Psoas muscle (tissue), 8 donors: ENCODE measurements at places on chromosomes 12 and 14.

DNA sequence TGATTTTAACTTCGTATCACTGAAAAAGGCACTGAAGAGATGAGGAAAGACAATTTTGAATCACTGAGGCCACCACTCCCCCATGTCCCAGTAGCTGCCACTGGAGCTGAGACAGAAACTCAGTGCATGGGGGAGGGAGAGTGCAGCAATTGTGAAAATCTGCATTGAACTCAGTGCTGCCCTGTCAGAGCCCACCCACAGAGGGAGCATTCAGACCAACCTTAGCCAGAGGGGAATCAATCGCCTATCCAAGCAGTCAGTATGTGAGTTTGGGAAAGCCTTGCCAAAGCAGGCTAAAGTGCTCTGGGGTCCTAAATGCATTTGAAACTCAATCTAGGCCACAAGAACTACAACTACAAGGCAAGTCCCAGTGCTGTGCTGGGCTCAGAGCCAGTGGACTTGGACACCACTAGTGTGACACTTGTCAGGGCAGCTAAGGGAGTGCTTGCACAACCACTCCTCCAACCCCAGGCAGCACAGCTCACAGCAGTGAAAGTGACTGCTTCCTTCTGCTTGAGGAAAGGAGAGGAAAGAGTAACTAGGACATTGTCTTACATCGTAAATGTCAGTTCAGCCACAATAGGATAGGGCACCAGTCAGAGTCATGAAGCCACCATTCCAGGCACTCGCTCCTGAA, 13.3 kb downstream of the RNASE3 start:
- no peak for DNase-seq

- no peak for DNase-seq
Measured at GRCh38 chr12:122102331-122102730, 23.8 kb downstream of the MLXIP start.

- DNase-seq, result no peak
Measured at GRCh38 chr14:27085500-27085899, 487.7 kb upstream of the NOVA1 start.

DNA sequence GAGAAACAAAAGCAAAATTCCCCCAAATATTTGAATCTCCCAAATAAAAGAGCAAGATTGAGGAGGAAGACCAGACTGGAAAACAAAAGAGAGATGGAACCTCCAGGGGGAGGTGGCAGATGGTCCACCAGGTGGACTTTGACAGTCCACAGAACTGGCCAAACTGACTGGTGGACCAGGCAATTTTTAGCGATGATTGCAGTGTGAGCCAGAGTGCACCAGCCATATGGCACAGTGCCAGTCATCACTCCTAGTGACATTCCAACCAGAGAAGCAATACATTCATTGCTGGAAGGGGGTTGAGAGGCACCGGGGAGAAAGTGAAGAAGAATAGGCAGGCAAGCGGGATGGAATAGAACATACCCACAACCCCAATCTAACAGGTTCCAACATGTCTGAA, 182.9 kb downstream of the EXOC5 start:
- no peak for DNase-seq

DNA sequence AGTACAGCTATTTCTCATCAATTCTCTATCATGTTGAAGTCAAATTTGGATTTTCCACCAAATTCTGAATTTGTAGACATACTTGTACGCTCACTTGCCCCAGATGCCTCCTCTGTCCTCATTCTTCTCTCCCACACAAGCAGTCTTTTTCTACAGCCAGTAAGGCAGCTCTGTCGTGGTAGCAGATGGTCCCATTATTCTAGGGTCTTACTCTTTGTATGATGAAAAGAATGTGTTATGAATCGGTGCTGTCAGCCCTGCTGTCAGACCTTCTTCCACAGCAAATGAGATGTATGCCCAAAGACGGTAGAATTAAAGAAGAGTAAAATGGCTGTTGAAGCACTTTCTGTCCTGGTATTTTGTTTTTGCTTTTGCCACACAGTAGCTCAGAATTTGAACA, 17.2 kb upstream of the PAPLN start:
- DNase-seq, result no peak

DNA sequence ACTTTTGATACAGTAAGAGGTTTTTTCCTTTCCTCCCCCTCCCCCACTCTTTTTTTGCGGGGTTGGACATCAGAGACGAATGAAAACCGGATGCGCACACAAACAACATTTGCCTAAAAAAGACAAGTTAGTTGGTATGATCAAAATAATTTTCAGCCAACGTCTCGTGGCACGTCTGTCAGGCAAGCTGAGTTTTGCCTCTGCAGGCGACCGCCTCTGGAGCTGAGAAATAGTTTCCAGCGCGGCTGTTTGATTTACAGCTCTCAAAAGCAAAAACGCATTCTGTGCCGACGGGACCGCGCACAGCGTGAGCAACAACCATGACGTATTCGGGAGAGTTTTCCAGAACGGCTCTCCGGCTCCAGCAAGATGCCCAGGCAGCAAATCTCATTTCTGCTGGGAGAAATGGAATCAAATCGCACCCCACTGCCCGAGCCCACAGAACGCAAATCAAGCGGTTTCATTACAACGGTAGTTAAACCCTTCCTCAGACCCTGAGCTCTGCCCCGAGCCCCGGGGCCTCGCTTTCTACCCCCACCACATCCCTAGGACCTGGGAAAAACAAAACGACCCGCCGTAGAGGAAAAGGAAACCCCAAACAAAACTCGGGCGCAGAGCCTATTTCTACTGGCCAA, 14.2 kb upstream of the CALM1 start:
- DNase-seq, result peak; percentile 89

GRCh38 chr12:88305254-88305890, 163.3 kb downstream of the TMTC3 start:
- no peak for DNase-seq

GRCh38 chr12:88172844-88173407, 30.8 kb downstream of the TMTC3 start:
- DNase-seq, result no peak

DNA sequence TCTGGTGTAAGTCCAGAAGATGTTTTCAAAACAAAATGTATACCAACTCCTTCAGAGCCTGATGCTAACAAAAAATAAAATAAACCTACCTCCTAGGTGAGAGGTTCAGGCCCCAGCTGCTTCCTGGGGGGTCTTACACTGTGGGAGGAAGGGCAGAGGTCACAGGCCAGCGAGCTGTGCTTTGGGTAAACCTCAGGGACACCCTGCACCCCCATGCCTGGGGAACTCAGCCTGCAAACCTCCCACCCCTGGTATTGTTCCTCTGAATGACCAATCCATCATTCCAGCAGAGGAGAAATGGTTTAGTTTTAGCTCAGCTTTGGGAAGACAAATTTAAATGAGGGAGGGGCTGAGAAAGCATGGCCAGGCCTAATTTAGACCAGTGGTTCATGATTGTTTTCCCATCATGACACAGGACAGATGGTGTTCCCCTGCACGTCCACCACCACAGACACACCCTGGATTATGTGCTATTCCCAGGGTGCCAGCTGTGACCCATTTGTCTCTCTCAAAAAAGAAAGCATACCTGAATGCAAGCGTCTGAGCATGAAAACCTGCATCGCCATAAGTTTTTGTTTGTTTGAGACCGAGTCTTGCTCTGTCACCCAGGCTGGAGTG, 14.5 kb upstream of the TFCP2 start:
- no peak for DNase-seq

GRCh38 chr12:32110417-32110816, 3.8 kb downstream of the BICD1 start:
- no peak for DNase-seq

DNA sequence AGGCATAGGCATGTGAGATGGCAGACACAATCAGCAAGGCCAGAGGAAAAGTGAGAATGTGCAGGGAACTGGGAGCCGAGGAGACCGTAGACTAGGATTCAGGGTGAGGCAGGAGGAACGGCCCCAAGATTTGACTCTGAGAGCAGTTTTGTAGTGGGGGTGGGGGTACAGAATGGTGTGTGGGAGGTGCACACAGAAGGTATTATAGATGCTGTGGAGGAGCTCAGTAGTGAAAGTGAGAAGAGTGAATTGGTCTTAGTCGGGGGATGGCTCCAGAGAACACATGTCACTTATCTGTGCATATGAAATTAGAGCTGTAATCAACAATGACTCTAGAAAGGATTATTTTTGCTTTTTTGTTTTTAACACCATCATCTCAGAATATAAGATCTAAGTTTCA, 11.9 kb downstream of the ZNF664 start:
- no peak for DNase-seq

GRCh38 chr12:38053655-38054464, 262.7 kb upstream of the ALG10B start:
- DNase-seq, result no peak

DNA sequence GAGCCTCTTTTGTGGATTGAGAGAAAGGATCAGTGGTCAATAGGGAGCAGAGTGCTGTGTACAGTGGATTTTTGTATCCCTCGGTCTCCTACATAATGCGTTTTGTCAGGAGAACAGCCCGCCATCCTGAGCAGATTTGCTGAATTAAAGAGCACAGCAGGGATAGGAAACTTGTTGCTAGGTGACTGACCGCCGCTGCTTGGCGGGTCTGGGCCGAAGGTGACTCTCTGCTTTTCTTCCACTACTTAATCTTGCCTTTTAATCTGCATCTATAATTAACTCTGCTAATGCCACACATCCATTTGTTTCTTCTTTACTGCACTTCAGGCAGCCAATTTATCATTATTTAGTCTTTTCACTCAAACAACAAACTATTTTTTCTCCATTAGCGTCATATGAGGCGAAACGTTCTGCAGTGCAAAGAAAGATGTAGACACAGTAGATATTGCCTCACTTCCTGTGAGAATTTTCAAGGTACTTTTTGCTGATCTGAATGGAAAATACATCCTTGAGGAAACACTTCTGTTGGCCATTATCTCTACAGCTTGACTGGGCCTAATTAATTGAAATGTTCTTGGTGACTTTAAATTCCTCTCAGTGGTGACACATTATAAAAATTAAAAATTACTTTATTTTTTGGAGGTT, 108.0 kb downstream of the PPM1A start:
- DNase-seq, result no peak

GRCh38 chr12:6363330-6364043, 11.9 kb downstream of the SCNN1A start:
- peak; percentile 85 for DNase-seq
